ENCODE measurements at places on chromosomes 7 and 10.
A peak's percentile ranks its signal among the peaks of the same experiment; 100 is the strongest.

DNA sequence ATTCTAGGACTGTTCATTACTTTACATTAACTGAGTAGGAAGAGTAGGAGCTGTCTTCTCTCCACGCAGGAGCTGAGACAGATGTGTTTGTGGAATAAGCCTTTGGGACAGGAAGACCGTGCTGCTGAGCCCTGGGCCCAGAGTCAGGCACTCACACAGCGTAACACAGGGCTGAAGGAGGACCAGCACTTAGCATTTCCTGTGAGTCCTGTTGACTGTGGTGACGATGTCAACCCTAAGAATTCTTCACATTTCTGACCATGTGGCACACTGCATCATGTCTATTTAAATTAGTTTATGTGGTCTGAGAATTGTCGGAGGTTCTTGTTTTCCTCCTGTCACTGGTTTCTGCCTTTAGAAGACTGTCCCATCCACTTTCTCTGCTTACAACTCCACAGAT is 117.2 kb downstream of the PIP4K2A start:
- no peak for DNase-seq

- DNase-seq = no peak
Observed at GRCh38 chr10:73771722-73772280, 10.0 kb upstream of the CHCHD1 start.

GRCh38 chr10:63866747-63867140 is 345.5 kb downstream of the REEP3 start:
- DNase-seq = no peak

- DNase-seq = no peak
Observed at GRCh38 chr7:78558566-78558965, 760.0 kb downstream of the PHTF2 start.

DNA sequence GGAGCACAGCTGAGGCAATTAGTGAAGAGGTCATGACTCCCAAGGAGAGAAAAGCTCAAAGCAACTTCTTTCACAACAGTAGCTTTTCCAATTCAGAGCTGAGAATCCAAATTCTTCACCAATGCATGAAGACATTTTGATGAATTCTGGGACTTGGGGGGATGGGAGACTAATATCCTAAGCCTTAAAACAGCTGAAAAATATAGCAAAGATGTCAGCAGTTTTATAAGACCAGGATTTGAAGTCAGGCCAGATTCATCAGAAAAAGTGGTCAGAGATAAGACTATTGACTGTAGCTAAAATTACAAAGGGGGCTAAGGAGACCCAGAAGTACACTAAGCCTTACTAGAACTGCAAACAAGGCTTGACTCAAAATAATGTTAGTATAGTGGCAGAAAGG is 51.6 kb downstream of the GPR141 start:
- no peak for DNase-seq

GRCh38 chr10:78202386-78202785 is 168.7 kb downstream of the RPS24 start:
- DNase-seq = no peak

GRCh38 chr10:65294329-65294728 is 1631.5 kb upstream of the LRRTM3 start:
- DNase-seq = no peak

- no peak for DNase-seq
Observed at GRCh38 chr10:112964482-112964881, 14.4 kb downstream of the TCF7L2 start.

DNA sequence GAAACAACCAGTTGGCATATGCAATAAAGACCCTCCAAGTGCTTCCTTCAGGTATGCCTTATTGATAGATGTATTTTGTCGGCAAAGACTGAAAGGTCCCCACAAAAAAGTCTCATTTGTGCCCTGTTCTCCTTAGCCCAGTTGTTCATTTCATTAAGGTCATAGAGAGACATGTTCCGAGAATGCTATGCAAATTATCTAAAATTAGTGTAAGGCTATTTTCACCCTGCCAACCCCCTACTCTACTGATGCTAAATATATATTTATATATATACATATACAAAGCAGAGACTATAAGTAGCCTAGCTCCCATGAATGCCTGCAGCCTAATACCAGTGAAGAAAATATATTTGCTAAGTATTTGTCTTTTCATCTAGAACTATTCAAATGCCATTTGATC is 96.7 kb upstream of the ADO start:
- no peak for DNase-seq

GRCh38 chr10:101694674-101695403 is at the start of gene FBXW4:
Gene FBXW4 (minus strand): TSS chr10:101695170. CDS start chr10:101695105, 65 bp downstream.
- peak; percentile 65 for DNase-seq

DNA sequence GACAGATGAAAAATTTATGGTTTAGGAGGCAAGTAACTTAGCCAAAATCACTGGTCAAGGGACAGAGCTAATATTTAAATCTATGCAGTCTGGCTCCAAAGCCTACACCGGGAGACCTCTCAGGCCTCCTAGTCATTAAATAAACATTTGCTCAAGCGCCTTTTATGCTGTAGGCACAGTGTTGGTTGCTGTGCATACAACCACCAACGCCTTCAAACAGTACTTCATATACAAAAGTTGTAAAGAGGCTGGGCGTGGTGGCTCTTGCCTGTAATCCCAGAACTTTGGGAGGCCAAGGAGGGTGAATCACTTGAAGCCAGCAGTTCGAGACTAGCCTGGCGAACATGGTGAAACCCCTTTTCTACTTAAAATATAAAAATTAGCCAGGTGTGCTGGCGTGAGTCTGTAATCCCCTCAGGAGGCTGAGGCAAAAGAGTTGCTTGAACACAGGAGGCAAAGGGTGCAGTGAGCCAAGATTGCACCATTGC is 159.8 kb downstream of the MAGI2 start:
- no peak for DNase-seq

GRCh38 chr10:124200011-124200410 is 106.6 kb upstream of the CHST15 start:
- no peak for DNase-seq

DNA sequence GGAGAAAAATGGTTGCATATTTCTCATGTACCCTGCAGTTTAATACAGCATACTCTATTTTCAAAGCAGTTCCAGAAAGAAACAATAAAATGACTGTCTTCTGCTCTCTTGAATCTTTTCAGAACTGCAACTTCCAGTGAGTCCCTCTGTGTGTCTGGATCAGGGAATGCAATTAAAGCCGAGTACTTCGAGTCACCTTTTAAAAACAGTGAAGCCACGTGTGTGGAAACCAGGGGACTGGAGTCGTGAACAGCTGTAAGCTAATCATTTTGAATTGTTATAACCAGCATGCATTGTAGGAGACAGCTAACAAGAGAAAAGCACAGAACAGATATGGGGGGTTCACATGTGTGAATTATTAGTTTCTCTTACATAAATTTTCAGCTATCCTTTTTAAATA is 109.1 kb downstream of the CPED1 start:
- no peak for DNase-seq

DNA sequence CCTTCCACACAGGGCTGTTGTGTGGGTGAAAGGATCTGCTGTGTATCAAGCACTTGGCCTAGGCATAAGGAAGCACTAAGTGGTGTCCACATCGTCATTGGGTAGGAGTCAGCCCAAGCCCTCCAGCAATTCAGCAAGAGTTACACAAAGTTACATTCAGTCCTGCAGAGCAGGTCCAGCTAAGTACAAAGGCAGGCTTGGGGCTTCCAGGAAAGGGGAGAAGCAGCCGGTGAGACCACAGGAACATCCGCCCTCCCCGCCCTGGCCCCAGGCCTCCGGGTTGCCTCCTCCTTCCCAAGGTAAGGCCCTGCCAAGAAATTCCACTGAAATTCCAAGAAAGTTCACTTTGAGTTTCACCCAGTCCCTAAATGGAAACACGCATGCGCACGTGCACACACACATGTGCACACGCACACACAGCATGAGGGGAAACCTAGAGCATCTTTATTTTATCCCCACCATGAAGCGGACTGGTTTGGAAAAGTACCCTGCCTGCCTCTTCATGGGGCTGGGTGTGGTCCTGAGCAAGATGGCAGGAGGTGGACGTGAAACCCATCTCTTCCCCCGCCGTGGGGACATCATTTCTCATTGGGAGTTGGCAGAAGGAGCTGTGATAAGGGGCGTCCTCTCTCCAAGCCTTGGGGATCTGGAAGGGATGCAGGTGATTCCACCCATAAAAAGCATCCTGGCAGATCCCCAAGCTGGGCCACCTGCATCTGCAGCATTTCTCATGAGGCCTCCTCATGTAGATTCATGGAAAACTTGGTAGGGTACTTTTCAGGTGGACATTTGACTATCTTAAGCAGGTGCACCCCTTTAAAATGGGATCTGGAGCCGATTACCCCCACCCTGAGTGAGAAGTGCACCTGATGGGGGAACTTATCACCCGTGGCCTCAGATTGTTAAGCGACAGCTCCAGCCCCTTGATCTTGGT is 69.1 kb upstream of the NANOS1 start:
- no peak for DNase-seq

- DNase-seq = peak; percentile 37
Observed at GRCh38 chr10:132588301-132589013, 50.9 kb downstream of the INPP5A start.

- no peak for DNase-seq
Observed at GRCh38 chr7:115087437-115087836, 165.5 kb downstream of the MDFIC start.

DNA sequence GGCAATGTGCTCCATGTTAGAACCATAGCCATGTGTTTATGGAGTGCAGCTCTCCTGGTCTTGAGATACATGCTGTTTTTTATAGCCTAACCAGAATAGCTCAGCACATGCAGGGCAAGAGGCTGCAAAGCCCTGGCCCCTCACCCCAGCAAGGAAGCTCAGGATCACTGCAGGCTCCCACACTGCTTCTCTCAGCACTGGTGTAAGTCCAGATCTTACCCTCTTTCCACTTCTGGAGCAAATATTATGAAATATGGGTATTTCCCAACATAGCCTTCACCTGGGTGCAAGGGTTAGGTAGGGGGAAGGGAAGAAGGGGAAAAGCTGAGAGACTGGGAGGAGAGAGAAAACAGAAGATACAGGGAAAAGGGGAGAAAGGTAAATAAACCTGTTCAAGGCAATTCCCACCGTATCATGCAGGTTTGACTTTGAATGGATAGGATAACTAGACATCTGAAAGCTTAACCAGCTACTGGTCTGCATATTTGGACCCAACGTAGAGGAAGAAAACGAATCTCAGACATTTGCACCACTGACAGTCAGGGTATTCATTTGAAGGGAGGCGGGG is 19.7 kb downstream of the SKIDA1 start:
- DNase-seq = no peak

GRCh38 chr10:128084991-128085390 is 41.2 kb downstream of the MKI67 start:
- DNase-seq = no peak

DNA sequence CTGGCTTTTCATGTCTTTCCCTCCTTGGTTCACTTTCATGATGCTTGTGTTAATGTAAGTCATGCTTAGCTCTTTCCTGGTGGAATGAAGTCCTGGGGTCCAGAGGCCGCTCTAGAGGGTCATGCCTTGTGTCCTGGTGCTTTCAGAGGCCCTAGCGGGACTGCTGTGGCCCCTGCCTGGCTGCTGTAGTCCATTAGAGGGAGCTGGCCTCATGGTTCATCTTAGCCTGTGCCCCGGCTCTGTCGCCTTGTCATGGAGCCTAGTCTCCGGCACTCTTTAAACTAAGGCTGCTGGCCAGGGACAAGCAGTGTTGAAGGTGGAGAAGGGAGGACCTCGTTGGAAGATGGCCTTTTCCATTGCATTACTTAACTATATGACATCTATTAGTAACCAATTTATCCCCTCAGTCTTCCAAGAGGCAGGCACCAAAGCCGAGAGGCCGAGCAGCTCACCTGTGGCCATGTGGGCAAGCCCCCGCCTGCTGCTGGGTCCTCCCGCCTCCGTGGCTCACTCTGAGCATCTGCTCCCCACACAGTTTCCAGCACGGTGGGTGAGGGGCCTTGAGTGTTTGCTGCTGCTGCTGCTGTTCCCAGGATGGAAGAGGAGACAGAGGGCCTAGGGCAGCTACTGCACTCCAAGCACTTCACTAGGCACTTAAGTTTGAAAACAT is 5.0 kb upstream of the NDUFB2 start:
- no peak for DNase-seq

- DNase-seq = no peak
Observed at GRCh38 chr10:91007655-91008054, 86.8 kb upstream of the ANKRD1 start.

- no peak for DNase-seq
Observed at GRCh38 chr7:36149694-36150452, 3.2 kb upstream of the EEPD1 start.

DNA sequence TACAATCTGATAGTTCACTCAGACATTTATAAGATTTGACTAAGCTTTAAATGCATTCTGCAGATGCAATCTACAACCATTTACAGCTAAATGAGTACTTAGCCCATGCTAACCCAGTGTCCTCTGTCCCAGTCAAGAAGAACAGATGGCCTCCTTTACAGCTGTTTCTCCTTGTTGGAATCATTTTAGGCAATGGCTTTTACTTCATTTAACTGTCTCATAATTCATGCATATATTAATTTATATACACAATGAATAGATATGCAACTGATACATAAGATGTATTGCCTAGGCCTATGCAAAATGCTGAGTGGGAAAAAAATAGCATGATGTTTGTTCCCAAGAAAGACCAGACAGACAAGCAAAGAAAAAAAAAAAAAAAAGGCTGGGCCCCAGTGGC is 82.2 kb downstream of the TSPAN12 start:
- DNase-seq = no peak

- no peak for DNase-seq
Observed at GRCh38 chr10:64089648-64090047, 568.4 kb downstream of the REEP3 start.

DNA sequence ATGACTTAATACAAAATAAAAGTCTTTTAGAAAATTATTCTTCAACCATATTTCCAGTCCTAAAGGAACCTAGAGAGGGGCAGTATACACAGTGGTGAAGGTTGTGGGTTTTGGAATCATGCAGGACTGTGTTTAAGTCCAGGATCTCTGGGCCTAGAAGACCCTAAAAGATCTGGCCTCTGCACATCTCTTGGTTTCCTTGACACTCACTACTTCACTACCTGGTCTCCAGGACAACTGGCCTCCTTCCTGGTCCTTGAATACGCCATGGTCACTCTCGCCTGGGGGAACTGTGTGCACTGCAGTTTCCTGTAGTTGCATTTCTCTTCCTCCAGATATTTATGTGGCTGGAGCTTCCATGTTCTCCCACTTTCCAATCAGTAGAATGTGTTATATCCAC is 182.7 kb upstream of the SLC26A5 start:
- DNase-seq = no peak

GRCh38 chr7:40470817-40471216 is 336.0 kb downstream of the SUGCT start:
- DNase-seq = no peak

All from stimulated activated CD4-positive, alpha-beta T cell treated with anti-CD3 and anti-CD28 coated beads, Interleukin-4, amount 100 ng/mL, for 48 hours (primary cell).